ENCODE measurements at places on chromosomes 3 and 15.

GRCh38 chr3:9783954-9784353 lies 8.3 kb downstream of the TADA3 start:
- no peak for DNase-seq

- no peak for DNase-seq
Observed at GRCh38 chr3:98986073-98986472, 84.6 kb upstream of the DCBLD2 start.

- DNase-seq, result no peak
Observed at GRCh38 chr15:47473832-47474231, 243.5 kb upstream of the SEMA6D start.

DNA sequence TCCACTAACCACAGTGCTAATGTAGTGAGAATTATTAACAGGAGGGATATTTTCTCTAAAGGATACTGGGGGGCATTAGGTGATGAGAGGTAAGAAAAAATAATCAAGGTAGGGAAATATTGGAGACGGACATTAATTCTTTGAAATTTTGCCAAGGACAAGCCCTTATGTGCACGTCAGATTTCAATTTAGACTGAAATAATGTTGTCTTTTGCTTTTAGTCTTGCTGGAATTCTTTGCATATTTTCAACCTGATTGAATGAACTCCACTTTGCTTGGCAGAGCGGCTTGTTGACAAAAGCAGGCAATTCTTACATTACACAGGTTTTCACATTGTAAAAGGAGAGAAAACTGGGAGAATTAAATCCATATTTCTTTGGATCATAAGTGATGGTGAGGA lies 25.0 kb upstream of the C3orf52 start:
- no peak for DNase-seq

DNA sequence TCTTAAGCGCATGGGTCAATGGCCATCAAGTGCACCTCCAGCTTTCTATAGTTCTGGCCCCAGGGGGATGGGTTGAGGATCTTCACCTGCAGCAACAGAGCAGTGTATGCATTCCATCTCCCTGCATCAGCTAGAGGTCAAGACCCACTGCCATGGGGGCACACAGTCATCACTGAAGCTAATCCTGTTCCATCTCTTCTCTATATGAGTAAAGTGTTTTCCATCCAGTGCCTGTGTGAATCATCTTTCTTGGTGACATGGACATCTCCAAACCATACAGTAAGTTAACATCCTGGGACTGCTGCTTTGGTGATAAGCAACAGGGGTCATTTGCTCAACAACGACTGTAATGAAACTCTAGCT lies 4.4 kb upstream of the ENTPD3 start:
- DNase-seq, result no peak

- DNase-seq, result no peak
Observed at GRCh38 chr3:151319628-151320027, 3.0 kb upstream of the GPR87 start.

All from stimulated activated CD8-positive, alpha-beta memory T cell treated with anti-CD3 and anti-CD28 coated beads, Interleukin-4, amount 100 ng/mL, for 1 hour (primary cell).